GM06990 (cell line): ENCODE measurements at places on chromosomes 11 and 22.

DNA sequence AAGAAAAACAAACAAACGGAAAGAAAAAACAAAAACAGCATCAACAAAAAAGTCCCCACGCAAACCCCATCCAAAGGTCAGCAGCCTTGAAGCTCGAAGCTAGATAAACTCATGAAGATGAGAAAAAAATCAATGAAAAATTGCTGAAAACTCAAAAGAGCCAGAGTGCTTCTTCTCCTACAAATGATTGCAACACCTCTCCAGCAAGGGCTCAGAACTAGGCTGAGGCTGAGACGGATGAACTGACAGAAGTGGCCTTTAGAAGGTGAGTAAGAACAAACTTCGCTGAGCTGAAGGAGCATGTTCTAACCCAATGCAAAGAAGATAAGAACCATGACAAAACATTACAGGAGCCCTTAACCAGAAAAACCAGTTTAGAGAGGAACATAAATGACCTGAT is 18.4 kb upstream of the FTH1 start:
- no peak for DNase-seq

- DNase-seq, result no peak
These were observed 2.2 kb downstream of the RPL3 start for GRCh38 chr22:39317084-39317774.

DNA sequence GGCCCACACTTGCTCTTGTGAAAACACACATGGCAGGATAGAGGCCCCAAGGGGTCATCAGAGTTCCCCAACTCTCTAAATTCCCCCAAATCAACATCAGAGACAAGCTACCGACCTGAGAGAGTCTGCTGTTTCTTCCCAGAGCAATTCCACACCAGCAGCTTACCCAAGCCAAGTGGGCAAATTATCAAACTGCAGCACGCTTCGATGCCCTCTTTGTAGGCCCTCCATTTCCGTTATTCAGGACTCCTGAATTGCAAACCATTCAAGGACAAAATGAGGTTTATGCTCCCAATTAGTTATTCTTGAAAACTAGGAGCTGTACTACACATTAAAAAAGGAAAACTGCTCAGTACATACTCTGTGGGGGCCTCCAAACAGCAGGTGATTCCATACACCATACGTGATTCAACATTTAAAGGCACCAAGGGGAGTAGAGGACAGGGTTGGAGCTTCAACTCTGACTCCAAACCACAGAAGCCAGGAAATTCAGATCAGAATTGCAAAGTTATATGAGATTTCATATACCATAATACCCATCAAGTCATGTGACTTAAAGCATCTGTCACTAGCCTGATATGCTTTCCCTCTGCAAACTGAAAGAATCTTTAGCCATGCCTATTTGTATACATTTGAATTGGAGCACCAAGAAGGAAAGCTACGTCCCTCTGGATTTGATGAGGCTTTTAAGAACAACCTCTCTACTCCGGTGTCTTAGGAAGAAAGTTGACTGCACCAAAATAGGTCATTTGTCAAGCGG is 234.8 kb downstream of the CADM1 start:
- no peak for DNase-seq

DNA sequence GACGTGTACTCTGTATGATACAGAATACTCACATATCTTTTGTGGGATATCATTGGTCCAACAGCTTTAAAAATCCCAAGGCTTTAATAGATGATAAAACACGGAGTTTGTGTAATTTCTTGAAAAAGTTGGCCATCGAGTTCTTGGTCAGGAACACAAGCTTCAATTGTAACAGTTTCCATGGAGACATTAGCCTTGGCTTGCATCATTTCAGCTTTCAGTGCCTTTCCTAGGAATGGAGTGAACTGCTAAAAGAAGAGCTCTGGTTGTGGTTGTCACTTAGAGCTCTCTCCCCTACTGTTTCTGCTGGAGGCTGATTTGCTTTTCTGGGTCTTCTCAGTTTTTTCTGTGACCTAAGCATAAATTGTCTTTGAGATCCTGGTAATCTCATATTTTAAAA is 14.2 kb downstream of the BMAL1 start:
- DNase-seq, result no peak

GRCh38 chr11:2813968-2814367 is 71.6 kb downstream of the CDKN1C start:
- DNase-seq, result no peak

GRCh38 chr11:109956124-109956793 is 136.9 kb upstream of the ZC3H12C start:
- no peak for DNase-seq

GRCh38 chr11:103364687-103365086 is 255.5 kb downstream of the DYNC2H1 start:
- DNase-seq, result no peak

- no peak for DNase-seq
These were observed 3.3 kb downstream of the OR52L1 start for GRCh38 chr11:5983443-5983842.

GRCh38 chr11:128174465-128175291 is 412.7 kb downstream of the ETS1 start:
- no peak for DNase-seq

DNA sequence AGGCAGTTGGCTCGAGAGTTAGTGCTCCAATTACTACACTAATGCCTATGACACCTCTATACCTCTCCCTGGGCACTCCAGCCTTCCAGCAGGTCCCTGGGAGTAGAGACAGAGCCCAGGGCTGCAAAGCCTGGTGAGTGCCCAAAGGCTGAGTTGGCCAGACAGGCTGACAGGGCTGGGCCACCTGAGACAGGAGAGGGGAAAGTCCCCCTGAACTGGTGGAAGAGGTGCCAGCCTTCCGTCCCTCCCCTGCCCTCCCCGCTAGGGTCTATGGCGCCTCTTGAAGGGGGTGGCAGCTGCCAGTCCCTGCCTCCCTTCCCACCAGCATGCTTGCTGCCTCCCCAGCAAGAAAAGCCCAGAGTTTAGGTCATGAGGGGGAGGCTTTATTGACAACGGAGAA is 3.0 kb downstream of the KCNJ11 start:
- no peak for DNase-seq

DNA sequence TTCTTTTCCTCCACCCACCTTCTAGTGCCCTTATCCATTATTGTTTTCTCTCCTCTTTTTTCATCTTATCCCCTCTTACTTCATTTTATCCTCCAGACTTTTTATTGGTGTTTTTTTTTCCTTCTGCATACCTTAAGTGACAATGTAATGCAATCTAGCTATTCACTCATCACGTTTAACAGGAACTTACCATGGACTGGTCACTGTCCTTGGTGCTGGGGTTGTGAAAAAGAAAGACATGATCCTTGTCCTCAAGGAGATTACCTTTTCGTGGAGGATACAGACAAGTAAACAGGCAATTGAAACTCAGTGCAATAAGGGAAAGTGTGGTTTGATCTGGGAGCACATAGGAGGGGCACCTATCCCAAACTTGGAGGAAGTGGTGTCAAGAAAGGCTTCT is 20.7 kb downstream of the SYT9 start:
- no peak for DNase-seq

DNA sequence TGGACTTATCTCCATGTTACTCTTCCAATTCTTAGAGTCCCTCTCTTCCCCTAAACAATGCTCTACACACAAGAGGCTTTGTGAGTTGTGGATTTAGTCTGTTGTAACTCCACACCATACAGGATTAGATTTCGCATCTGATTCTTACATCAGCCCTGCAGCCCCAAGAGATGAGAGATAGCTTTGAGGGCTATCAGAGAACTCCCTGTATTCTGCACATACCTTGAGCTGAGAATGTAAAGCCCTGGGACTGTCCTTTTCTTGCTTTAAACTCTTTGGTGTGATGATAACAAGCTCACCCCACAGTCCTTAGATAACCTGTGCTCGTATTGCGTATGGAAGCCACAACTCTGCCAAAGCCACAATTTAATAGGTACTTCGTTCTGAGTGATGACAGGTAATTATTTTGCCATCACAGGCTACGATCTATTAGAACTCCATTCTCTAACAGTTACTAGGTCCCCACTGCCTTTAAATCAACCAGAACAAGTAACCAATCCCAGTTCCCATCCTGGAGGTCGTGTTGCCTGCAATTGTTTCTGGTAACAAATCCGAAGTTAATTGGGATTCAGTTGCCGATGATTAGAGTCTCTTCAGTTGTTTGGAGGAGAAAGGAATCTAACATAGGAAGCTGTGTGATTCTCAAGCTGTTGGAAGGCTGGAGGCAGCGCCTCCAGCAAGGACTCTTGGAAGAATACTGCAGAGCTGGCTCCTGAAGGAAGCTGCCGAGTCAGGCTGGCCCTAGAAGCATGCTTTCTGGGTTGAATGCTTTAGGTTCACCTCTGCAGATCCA is 1.3 kb upstream of the PARVG start:
- DNase-seq, result no peak

- no peak for DNase-seq
These were observed 12.1 kb downstream of the DCUN1D5 start for GRCh38 chr11:103079833-103080232.

- no peak for DNase-seq
These were observed 211.1 kb upstream of the MTNR1B start for GRCh38 chr11:92758241-92758780.

GRCh38 chr22:35274154-35274871 is 17.0 kb downstream of the HMGXB4 start:
- no peak for DNase-seq

- DNase-seq, result no peak
These were observed 2.6 kb downstream of the ZNRF3 start for GRCh38 chr22:28885939-28886338.

DNA sequence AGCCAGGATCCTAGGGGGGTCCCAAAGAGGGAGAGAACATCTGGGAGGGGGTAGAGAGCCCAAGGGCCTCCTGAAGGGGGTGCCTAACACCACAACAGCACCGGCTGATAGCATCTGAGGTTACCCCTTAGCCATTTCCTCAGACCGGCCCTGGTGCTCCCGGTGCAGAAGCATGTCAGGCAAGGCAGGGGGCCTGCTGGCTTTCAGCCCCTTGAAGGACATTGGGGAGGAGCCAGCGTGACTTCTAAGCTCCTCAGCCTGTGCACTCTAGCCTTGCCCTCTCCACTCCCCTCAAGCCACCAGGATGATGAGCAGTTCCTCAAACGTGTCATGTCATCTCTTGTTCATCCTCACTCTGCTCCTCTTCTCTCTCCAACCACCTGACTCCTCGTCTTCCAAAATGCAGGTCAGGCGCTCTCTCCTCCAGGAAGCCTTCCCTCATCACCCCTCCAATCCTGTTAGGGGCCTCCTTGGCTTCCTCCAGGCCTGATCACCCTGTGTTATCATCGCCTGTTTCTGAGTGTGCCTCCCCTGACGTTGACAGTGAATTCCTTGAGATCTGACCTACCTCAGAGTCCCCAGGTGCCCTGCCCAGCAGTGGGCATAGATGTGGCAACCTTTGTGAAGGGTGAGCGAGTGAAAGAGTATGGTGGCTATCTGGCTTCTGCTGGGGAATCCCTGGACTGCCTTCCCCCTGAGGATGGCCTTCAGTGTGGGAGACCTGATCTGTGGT is 6.1 kb downstream of the P2RY2 start:
- DNase-seq, result no peak

DNA sequence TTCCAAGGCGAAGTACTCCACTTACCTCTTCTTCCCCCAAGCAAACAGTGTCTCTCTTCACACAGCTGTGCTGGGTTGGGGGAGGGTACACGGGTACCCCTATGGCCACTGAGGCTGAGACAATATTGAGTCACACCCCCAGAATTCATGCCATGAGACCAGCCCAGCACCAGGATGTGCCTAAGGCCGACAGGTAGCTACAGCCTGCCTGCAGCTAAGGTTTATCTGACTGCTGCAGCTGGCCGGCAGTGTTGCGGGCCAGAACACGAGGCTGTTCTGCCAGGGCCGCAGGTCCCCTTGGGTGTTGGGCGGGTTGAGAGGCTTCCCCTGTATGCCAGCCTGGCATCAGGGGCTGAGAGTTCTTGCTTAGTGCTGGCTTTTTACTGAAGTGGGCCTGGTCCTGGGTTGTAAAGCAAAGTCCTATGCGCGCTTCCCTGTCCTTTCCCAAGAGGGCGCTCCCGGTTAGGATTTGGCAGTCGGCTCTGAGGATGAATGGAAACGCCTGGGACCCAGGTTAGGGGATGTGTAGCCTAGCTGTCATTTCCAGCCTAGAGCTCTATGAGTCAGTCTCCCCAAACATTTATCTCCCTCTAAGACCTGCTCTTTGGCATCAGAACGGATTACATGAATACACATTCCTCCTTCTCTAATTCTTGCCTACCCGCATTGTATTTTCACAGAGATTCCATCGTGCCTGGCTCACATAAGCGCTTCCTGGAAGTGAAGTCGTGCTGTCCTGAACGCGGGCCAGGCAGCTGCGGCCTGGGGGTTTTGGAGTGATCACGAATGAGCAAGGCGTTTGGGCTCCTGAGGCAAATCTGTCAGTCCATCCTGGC is 7.1 kb downstream of the USP18 start:
- DNase-seq, result no peak

DNA sequence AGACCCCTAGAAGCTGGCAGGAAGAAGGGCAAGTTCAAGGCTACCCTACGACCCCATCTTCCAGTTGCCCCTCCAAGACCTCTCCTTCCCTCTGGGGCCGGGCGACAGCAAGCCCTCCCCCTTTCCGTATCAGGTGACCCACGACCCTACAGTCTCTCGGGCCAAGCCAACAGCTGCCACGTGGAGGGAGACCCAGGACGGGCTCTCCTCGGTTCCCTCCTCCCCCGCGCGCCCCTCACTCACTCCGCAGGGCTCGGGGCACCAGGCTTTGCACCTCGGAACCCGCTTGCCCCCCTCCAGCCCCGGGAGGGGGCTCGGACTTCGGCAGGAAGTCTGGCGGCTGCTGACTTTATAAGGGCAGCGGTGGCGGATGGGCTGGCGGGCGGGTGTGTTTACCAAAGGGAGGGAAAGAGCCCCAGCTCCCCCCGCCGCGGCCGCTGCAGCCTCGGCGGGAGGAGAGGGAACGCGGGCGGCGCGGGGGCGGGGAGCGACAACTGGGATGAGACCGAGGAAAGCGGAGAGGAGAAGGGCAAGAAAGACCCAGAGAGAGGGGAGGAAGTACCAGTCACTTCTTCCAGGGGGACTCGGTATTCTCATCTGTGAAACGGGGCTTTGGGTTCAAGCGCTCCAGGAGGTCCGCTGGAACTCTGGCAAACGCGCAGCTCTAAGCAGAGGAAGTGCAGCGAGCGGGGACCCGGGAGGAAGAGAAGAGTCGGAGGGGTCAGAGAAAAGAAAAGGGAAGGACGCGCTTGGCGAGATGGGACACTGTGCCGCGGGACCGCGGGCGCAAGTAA is 767 bp downstream of the SLC43A1 start:
- peak; percentile 66 for DNase-seq

GRCh38 chr11:689625-690024 is 5.4 kb downstream of the DEAF1 start:
- no peak for DNase-seq

DNA sequence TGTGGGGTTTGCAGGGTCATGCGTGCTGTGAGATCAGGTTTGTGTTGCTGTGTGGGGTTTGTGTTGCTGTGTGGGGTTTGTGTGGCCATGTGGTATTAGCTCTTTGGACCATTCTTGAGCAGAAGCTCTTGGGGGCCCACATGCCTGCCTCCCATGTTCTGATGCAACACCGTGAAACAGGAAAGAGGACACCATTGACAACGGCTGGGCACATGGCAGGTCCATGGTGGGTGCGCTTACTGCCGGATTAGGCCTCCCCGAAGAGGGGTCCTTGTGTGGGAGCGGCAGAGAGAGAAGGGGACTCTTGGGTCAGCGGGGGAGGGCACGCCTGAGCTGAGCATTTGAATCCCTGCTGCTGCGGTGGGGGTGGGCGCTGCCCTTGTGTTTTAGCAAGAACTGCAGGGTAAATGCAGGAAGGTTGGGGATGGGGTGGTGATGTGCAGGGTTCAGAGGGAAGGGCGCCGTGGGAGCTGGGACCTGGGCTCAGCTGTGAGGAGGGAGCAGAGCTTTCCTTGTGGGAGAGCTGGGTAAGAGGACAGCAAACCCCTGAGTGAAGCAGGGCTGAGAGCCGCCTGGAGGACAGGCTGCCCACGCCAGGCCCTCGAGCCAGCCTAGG is 361.5 kb downstream of the TBC1D22A start:
- DNase-seq, result no peak

GRCh38 chr11:114399490-114400215 is 658 bp downstream of the C11orf71 start:
- DNase-seq, result no peak
